T47D (cell line): ENCODE measurements at places on chromosomes 2 and 18.

DNA sequence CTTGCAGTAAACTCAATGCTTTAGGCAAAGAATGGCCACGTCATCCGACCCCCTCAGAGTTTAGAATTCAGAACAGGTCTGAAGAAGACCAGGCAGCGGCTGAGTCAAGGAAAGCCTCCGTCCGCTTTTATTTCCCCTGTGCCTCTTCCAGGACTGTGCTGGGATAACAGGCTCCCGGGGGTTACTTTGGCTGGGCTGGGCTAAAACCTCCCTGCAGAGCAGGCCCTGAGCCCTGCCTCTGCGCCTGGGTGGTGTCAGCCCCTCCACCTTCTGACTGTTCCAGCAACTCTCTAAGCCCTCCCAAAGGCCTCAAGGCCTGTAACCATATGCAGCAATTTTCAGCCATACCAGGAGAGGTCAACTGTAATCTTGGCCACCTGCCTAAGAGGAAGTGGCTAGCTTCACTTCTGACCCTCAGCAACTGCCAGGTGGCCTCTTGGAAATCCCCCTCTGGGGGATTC, 166.5 kb downstream of the RPIA start:
- no peak for DNase-seq

GRCh38 chr2:127592761-127593227, 53.2 kb upstream of the GPR17 start:
- no peak for DNase-seq

DNA sequence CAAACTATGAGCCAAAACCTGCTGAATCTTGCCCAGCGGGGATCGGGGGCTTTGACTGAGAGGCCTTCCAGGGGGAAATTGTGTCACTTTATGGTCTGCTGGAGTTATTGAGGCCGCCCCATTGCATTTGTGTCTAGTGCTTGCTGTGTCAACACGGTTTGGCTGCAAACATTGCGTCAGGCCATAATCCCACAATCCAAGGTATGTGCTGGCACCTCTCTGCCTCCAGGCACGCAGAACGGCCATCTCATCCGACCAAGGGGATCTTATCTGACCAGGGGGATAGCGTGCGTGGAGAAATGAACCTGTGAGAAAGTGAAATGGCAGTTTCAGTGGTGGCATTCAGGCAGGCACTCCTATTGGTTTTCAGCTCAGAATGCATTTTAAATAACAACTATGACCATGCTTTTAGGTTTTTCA, 18.1 kb upstream of the LYPD6B start:
- no peak for DNase-seq

DNA sequence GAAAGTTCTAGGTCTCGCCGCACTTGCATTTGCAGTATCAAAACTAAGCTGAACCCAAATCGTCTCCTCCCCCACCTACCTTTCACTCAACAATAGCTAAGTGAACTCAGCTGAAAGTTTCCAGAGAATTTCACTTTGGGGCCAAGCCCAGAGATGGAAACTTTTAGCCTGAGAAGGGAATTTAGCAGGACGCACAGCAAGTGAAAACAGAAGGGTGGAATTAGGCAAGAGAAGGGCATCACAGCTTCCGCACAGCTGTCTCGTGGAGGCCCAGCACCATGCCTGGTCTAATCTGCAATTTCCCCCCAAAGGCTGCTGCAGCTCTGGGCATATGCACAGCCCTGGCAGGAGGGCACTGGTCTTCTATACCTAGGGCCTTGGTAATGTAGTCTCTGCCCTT, 262.0 kb downstream of the TNS1 start:
- DNase-seq, result no peak

DNA sequence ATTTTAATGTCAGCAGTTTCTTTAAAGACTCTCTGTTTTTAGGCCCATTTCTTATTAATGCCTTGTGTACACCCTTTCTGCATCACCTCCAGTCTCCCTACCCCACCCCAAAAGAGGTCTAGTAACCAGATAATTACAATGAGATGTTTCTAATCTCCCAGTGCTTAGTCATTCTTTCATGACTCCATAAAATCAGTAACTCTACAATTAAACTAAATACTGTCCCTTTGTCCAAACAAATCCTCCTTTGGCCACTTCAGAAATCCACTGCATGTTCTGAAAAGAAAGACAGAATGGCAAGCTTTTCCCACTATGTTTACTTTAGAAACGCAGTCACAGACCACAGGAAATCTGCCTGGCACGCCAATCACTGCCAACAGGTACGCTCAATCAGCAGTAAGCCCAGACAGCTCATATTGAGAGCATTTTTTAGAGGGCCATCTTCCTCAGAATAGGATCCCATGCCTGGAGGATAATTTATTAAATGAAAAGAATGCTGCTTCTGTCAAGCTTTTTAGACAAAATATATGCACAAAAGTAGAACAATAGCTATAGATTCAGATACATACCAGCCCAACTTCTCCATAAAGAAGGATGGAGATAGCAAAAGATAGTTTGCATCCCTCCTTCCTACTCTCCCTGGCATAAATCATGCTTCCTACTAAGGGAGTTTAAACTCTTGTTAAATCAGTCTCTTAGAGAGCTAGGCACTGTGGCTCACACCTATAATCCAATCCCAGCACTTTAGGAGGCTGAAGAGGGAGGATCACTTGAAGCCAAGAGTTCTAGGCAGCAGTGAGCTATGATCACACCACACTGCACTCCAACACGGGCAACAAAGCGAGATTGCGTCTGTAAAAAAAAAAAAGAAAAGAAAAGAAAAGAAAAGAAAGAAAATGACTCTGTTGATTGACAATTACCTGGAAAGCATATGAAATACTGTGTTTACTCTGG, 14.6 kb downstream of the CLASP1 start:
- DNase-seq, result no peak

DNA sequence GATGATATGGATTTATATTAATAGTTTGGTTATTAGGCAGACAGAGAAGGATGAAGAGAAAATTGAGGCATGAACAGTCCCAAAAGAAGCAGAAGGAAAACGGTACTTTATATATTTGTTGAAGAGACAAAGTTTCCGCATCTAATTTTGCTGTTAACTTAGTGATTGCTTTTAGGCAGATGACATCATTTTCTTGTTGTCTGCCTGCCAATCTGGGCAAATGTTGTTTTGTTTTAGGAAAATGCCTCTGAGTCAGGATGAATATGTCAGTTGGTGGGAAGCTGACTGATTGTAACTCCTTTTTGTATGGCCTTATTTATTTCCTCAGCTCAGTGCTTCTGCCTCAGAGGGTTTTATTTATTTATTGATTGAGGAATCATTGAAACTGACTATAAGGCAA, 52.5 kb upstream of the CAVIN2 start:
- DNase-seq, result no peak

DNA sequence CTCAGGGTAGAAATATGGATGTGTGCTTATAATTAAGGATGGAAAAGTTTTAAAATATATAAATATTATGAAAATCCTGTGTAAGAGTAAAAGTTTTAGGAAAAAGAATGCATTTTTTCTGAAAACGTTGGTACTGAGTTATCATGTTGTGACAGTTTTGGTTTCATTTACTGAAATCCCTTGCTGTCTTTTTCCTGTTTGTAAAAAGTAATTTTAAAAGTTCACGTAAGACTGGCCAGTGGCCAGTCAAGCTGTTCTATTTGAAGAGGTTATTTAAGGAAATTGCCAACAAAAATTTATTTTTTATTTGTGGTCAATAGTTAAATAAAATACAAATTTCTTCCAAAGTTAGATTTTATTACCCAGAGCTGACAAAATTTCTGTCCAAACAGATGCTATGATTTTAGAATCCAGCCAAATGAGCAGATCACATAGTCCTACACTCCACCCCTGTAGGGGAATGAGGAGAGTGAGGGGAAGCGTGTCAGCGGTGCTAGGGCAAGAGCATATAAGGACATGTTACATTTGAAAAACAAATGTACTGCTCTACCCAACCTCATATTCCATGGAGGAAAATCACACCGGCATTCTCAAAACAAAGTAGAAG, 297.8 kb upstream of the TFPI start:
- no peak for DNase-seq

- no peak for DNase-seq
Observed at GRCh38 chr18:8362863-8363262, 246.4 kb upstream of the RAB12 start.

GRCh38 chr2:7356909-7357584, 439.8 kb downstream of the RNF144A start:
- DNase-seq, result peak; percentile 10

DNA sequence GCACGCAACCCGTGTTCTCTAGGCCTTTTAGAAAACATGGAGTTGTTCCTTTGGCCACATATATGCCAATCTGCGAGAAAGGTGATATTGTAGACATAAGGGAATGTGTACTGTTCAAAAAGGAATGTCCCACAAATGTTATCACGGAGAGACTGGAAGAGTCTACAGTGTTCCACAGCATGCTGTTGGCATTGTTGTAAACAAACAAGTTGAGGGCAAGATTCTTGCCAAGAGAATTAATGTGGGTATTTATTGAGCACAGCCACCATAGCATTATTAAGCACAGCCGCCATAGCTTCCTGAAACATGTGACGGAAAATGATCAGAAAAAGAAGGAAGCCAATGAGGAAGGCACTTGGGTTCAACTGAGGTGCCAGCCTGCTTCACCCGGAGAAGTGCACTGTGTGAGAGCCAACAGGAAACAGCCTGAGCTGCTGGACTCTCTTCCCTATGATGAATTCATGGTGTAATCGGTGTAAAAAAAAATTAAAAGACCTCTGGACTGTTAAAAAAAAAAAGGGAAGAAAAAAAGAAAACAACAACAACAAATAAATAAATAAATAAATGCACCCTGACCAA, 29.0 kb upstream of the REL start:
- DNase-seq, result no peak

- DNase-seq, result peak; percentile 94
Observed at GRCh38 chr2:70141212-70141901, 49.5 kb downstream of the C2orf42 start.

- DNase-seq, result no peak
Observed at GRCh38 chr2:217429981-217430500, 570.2 kb upstream of the TNP1 start.

- no peak for DNase-seq
Observed at GRCh38 chr2:84889332-84889731, 8.4 kb upstream of the TRABD2A start.

GRCh38 chr2:203438528-203438927, 96.6 kb downstream of the RAPH1 start:
- no peak for DNase-seq

DNA sequence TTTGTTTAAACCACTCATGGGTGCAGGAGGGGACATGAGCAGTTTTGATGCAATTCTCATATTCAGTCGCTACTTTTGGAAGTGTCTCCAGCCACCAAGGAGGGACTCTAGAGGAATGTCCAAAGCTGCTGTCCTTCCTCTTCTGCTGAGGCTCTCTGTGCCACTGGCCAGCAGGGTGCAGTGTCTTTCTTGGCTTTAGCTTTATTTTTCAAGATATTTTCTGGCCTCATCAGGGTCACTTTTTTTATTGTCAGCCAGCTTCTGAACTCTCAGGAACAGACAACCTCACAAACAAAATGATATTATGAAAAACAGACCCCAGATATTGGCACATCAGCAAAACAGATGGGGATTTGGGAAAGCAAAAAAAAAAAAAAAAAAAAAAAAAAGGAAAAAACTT, 289.3 kb upstream of the ZSWIM2 start:
- peak; percentile 48 for DNase-seq

DNA sequence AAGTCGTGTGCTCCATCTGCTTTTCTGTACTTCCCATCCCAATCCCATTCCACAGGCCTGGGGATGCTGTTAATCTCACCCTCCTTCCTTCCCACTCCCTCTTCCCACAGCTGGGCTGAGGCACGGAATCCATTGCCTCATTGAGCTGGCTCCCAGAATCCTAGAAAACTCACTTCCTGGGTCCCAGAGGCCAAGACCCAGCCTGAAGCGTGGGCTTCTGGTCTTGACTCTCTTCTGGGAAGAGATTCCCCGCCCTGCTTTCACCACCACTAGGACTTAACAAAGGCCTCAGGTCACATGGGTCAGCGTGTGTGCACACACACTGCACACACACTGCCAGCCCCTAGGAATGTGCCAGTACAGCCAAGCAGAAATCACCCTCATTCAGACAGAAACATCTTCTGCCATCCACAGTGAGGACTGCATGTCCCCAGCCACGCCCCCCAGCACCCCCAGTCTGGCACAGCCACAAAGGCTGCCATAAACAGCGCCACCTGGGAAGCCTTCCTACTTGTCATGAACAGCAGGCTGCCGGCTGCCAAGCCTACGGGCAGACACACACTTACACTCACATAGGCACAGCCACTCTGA, 165.8 kb downstream of the TNS1 start:
- DNase-seq, result no peak

DNA sequence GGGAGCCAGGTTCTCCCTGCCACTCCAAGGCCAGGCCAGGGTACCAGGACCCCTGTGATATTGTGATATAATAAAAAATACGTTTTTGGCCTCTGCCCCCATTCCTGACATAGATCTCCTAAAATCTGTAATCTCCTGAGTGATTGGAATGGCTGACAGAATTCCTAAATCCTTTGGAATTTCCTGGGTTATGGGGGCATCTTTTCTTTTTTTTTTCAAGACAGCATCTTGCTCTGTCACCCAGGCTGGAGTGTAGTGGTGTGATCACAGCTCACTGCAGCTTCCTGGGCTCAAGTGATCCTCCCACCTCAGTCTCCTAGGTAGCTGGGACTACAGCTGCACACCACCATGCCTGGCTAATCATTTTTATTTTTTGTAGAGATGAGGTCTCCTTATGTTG, 26.2 kb upstream of the TUBB6 start:
- no peak for DNase-seq
